ENCODE measurements at places on chromosomes 12 and 14. TPM values are rescaled to one million over a fixed set of nuclear protein-coding genes. Genes with fewer than 3 reads are reported as not detected.

The ATN1 gene
- total RNA-seq: 35.8 TPM

The GPR135 gene
- 4.9 TPM for total RNA-seq

The CEBPE gene
- total RNA-seq: not detected

The PLBD1 gene
- total RNA-seq: 0.86 TPM

The LYZ gene
- not detected for total RNA-seq

The CAPRIN2 gene
- total RNA-seq: 27.0 TPM

The SOX5 gene
- total RNA-seq: 6.6 TPM

The CCDC177 gene
- not detected for total RNA-seq

The SCN8A gene
- total RNA-seq: 19.2 TPM

The KLRD1 gene
- total RNA-seq: 0.50 TPM

The A2M gene
- 4.2 TPM for total RNA-seq

The KRT78 gene
- total RNA-seq: not detected

The DCTN2 gene
- total RNA-seq: 100.0 TPM

The RASAL1 gene
- total RNA-seq: not detected

The DPPA3 gene
- not detected for total RNA-seq

The ARHGEF25 gene
- 31.5 TPM for total RNA-seq

The TTC9 gene
- 1.8 TPM for total RNA-seq

The SPATS2 gene
- total RNA-seq: 29.9 TPM

The GDF3 gene
- not detected for total RNA-seq

The ZNF10 gene
- total RNA-seq: 10.8 TPM

The GPX2 gene
- total RNA-seq: not detected

Data from smooth muscle cell of the pulmonary artery (primary cell).